T-cell (primary cell): ENCODE measurements at places on chromosomes 3 and 15.

GRCh38 chr3:27594096-27594690 lies 110.0 kb upstream of the SLC4A7 start:
- DNase-seq: no peak

GRCh38 chr3:150370122-150370602 lies 37.9 kb upstream of the TSC22D2 start:
- DNase-seq: no peak

DNA sequence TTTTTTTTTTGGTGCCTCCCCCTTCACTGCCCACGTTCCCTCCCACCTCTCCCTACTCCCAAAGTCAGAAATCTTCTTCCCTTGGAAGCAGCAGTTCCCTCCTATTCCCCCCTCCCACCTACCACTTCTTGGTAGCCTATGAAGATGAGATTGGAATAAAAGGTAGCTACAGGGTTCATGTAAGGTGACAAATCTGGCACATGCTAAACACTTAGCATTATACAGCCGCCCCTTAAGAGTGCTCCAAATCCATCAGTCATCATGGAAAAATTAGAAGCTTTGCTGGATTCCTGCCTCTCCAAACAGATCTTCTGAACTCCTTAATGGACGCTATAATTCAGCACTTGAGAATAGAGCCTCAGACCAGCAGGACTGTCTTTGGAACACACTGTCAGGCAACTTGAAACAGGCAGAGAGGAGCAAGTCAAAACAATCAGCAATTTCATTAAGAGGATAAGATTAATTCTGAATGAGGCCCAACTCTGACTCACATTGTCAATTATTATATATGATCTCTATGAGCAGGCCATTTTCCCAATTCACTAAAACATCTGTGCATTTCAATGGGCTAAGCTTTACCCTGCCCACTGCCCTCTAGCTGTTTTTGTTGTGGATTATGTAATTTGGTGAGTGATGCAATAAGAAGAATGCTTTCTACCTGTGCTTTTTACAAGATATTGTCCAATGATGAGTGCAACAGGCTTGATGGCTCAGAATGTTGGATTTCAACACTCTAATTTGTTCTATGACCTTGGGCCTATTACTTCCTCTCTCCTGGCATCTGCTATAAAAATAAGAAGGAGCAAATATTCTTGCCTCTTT lies 34.6 kb upstream of the SPRED1 start:
- no peak for DNase-seq

DNA sequence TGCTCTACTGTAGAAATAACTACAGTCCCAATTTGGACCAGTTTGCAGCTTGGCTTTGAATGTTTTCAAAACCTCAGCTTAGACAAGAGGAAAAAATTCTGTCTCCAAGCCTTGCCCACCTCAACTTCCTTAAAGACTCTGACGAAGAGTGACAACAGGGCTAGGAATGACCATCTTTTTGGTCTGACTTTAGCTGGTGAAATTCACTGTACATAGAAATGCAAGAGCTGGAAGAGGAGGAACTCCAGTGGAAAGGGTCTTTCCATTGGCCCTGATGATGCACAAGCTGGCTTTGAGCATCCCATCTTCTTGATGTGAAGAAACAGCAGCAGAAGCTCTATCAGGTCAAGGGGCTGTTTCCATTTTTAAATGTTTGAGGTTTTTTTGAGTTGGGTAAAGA lies 22.7 kb upstream of the SH3BP5 start:
- DNase-seq: no peak

DNA sequence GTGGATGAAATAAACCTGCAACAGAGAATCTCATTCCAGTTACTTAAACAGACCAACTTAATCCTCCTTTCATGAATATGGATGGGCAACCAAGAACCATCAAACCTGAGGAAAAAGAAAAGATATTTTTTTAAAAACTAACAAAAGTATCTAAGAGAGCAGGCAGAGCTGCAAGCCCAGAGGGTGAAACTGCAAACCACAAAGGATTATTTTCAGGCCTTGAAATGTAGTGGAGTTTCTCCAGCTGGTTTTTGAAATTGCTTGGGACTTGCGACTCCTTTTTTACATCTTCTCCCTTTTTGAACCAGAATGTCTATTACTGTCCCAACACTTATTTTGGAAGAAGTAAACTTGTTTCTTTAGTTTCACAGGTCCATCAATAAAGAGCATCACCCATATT lies 87.4 kb downstream of the STAG1 start:
- DNase-seq: no peak

DNA sequence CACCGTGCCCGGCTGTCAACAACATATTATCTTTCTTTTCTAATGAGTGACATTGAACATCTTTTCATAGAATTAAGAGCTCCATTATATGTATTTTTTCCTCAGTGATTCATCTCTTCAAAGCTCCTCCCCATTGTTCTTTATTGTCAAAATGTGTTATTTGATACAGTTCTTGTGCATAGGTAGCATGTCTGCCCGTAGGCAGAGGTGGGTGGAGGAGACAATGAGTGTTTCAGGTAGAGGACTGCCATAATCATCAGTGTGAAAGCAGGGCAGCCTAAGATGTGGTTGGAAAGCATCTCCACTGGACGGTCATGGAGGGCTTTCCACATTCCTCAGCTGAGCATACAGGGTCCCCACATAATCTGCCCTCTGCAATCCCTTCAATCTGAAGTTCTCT lies 452.0 kb upstream of the MCTP2 start:
- DNase-seq: no peak
